ENCODE measurements at places on chromosomes 2 and 18.

DNA sequence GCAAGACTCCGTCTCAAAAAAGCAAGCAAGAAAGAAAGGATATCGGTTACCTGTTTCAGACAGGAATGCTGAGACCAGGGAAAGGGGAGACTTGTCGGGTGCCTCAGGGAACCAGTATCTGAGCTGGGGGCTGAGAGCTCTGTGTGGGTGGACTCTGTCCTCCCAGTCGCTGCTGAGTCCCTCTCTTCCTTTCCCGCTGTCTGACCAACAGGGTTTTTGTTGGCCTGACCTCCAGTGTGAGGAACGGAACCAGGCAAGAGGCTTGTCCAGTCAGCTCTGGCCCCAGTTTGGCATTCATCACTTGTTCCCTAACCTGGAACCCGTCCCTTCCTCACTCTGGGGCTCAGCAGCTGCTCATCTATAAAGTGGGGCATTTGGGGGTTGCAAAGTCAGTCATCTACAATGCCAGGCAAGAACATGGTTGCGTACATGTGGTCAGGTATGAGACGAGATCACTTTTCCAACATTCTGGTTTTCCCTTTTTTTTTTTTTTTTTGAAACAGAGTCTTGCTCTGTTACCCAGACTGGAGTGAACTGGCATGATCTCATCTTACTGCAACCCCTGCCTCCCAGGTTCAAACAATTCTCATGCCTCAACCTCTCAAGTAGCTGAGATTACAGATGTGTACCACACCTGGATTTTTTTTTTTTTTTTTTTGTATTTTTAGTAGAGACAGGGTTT, 116.4 kb downstream of the PLB1 start:
- DNase-seq: no peak

DNA sequence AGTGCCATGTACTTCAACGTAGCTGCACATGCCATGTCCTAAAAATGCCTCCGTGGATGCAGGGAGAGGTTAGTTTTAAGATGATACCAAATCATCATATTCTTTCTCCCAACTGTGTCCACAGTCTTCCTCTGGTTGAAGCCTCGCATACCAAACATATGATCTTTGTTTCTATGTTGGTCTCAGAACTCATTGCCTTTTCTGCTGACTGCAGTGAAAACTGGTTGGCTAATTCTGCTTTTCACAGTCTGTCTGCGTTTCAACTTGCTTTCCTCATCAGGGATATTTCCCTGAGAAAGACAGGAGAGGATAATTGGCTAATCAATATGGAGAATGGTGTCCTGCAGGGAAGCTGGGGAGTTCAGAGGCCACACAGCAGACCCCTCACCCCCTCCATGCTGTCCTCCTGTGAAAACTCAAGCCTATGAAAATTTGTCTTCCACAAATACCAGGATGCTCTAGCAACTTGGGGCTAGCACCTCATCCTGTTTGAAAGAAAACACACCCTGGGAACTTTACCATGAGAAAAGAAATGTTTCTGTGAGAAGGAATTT, 192.2 kb upstream of the PXDN start:
- no peak for DNase-seq

DNA sequence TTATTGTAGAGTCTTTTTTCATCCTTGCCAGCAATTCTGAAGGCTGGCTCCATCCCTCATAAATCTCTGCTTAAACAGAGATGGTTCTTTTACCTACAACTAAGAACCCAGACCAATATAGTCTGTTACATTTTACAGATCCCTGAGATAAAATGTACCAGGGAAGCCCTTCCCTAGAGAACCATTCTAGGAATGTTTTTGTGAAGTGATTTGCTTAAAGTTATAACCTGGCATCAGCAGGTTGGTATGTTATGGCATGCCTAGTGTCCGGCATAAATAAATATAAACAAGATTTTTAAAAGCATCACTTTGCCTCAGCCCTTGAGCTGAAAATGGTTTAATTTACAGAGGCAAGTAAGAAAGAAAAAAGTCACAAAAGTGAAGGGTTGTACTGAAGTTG, 18.5 kb upstream of the NPAS2 start:
- no peak for DNase-seq

GRCh38 chr2:71700041-71700657, 246.8 kb downstream of the DYSF start:
- DNase-seq: no peak

DNA sequence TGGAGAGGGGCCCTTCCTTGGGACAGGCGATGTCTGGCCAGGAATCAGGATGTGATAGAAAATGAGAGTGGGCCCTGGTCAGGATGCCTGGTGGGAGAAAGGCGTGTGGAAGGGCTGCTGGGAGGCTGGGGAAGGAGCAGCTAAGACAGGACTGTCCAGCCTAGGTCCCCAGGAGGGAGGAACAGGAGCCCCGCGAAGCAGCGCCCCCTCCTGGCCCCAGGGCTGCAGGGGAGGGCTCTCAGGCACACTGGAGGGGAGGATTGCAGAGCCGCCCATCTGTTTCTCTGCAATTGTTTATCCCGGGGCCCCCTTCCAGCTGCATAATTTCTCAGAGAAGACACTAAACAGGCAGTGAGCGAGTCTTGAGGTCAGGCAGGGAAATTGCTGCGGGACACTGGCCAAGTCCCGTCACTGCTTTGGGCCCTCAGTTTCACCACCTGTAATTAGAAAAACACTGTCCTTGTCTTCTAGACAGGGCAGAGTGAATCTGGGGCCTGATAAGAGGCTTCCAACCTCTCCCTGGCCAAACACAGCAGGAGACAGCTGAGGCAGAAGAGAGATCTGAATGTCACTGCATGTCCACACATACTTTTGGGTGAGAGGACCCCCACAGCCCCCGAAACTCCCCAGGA, 3.9 kb upstream of the NPPC start:
- no peak for DNase-seq
